ENCODE measurements at places on chromosomes 6 and 20.

DNA sequence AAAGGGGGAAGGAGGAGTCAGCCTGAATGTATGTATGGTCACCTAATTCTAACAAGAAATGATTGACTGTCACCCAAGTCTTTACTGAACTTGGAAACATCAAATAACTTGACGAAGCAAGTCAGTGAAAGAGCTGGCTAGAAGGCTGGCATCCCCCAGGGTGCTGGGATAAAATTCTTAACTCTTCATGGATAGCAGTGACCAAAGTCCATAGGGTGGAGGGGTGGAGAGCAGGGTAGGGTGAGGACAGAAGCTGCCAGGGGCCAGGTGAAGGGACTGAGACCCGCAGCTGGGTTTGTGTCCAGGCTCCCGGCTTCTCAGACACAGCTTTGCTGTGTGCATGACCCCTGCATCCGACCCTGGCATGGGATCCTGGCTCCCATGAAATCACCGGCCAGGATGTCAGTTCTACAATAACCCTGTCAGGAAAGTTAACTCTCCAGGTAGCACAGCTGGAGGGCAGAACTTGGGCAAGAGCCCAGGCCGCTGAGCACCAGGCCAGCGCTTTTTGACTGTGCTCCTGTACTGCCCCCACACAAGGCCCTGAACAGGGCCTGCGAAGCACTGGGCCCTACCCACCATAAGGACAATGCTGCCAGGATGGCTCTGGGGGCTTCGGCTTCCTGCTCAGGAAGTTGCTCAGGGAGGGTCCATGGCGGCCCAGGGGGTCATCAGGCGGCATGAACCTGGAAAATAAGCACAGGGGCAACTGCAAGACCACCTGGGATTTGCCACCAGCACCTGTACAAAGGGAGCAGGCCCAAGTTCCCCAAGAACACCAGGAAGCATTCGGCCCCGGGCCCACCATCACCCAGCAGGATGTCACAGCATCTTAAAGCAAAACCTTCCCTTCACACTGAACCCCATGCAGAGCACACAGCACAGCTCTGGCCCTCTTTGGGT lies 32.5 kb downstream of the ZC3H12D start:
- DNase-seq, result no peak

- peak; percentile 64 for DNase-seq
These were observed 48.9 kb downstream of the CNBD2 start for GRCh38 chr20:36017048-36017951.

- DNase-seq, result peak; percentile 65
These were observed 36.9 kb downstream of the B4GALT5 start for GRCh38 chr20:49676581-49677291.

DNA sequence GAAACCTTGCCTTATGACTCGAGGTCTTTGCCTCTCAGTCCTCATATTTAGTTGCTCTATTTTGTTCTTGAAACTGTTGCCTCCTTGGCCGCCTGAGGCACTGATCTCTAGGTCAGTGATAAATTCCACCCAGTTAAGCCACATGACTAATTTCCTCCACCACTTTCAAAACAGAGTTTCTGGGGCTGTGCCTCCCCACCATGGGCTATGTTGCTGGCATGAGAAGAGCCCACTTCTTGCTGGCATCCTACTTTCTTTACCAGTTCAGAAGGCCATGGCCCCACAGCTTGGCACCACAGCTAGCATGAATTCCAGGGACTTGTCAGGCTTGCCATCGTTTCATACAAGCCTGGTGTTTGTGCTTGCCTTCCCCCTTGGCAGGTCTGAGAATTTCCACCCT lies 361.4 kb upstream of the JAG1 start:
- DNase-seq, result peak; percentile 58

- peak; percentile 83 for DNase-seq
These were observed 56.6 kb downstream of the COL12A1 start for GRCh38 chr6:75149240-75149639.

DNA sequence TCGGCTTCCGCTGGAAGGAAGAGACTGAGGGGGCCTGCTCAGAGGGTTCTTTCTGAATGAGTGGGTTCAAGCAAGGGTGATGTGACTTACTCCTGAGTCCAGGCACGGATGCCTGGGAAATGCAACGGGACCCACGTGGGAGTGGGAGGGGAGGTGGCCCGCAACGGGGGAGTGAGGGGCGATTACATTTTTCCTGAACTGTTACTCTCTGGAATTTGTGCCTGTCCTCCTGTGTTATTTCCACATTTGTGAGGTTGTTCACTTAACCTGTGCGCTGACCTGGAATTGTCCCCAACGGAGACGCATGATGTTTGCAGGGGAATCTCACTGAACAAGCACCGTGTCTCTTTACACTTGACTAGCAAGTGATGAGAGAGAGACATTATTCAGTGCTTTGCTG lies 209.4 kb downstream of the CDH4 start:
- no peak for DNase-seq

Data from iris pigment epithelial cell (primary cell).